Renal cortex interstitium (tissue), 15 donors: ENCODE measurements at places on chromosomes 6 and 20.

DNA sequence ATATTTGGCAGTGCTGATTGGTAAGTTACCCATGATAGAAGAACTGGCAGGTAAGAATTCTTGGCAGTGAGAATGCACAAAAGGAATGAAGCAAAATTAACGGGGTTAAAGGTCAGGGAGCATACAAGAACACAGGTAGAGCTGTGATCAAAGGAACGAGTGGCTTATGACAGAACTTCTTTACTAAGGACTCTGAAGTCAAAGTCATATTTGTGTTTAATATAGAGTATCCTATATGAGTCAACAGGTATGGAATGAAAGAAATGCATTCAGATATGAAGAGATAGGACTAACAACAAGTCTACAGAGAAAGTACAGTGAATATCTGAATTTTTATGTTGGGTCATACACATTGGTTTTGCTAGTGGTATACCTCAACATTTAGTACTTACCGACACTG, 209.0 kb upstream of the CITED2 start:
- no peak for DNase-seq

- DNase-seq, result no peak
These were observed 34.9 kb downstream of the PIGU start for GRCh38 chr20:34642009-34642408.

GRCh38 chr6:170233286-170234205, 57.3 kb downstream of the DLL1 start:
- DNase-seq, result no peak

- DNase-seq, result no peak
These were observed 20.8 kb downstream of the MOXD1 start for GRCh38 chr6:132380358-132381029.

- DNase-seq, result no peak
These were observed 26.7 kb downstream of the PKIG start for GRCh38 chr20:44609006-44609515.

GRCh38 chr6:7335519-7335918, 22.5 kb upstream of the SSR1 start:
- DNase-seq, result no peak

- no peak for DNase-seq
These were observed 140.5 kb upstream of the CST7 start for GRCh38 chr20:24808616-24809015.

GRCh38 chr6:44590471-44590870, 203.0 kb downstream of the CDC5L start:
- DNase-seq, result no peak

- no peak for DNase-seq
These were observed 51.5 kb downstream of the CEBPB start for GRCh38 chr20:50242178-50242514.

GRCh38 chr20:48019940-48020339, 234.7 kb upstream of the SULF2 start:
- DNase-seq, result no peak

DNA sequence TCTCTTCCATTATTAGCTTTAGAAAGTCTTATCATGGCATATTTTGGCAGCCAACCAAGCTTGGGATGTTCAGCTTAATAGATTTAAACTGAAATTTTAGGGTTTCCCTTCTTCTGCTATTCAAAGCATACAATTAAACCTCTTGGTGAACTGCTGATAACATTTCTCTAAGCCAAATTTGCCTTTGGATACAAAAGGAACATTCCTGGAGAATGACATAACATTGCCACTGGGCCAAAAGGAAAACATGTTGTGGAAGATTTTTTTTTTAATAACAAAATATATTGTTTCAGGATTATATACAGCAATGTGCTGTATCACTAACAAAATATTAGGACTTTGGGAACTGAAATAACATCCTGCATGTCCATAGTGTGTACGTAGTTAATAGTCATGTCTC, 215.1 kb upstream of the TBX18 start:
- DNase-seq, result no peak

DNA sequence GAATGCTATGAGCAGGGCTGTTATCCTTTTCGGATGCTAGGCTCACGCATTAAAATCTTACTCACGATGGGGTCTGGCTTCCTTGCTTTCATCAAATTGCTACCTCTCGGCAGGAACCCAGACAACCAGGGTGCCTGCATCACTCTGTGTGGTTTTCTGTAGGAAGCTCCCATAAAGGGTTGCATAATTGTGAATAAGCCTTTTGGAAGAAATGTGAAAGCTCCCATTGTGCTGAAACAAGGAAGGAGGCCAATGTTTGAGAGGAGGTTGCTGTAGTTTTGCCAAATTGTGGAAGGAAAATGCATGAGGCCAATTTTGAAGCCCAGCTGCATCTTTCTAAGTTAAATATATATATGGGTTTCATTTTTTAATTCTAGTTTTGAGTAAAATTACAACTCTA, 615.5 kb downstream of the C6orf118 start:
- no peak for DNase-seq

- no peak for DNase-seq
These were observed 47.9 kb upstream of the CITED2 start for GRCh38 chr6:139422105-139423036.

GRCh38 chr6:21321076-21321475, 272.5 kb upstream of the SOX4 start:
- DNase-seq, result no peak

- DNase-seq, result no peak
These were observed 144.7 kb downstream of the SCML4 start for GRCh38 chr6:107679457-107679856.

- DNase-seq, result peak; percentile 61
These were observed 17.5 kb downstream of the LEMD2 start for GRCh38 chr6:33771146-33772081.

- no peak for DNase-seq
These were observed 50.6 kb downstream of the LAMA4 start for GRCh38 chr6:112203577-112204349.

DNA sequence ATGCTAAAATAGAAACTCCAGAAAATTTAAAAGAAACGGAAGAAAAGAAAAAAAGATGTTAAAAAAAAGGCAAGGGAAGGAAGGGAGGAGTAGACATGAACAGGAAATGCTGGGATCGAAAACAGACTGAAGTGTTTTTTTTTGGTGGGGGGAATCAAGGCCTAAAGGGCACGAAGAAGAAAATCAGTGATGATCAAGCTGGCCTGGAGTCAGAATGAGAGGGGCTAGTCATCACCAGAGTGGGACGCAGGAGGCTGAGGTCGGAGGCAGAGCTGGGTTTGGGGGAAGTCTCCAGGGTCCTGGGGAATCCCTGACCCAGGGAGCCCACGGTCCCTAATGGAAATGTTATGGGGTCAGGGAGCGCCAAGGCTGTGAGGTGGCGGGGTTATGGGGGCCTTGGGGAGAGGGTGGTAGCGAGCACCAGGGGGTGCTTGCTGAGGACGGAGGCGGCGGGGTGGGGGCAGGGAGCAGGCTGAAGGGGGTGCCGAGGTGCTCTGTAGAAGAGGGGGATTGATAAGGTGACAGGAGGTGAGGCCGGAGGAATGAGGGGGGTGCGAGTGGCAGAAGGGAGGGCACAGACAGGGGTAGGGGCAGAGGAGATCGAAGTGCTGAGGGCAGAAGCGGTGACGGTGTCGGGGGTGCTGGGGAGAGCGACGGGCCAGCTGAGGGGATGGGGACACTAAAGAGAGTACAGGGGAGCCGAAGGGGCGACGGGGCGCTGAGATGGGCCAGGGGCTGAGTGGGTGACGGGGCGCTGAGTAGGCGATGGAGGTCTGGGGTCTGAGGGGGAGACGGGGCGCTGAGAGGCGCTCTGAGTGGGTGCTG, 684 bp downstream of the ZNFX1 start:
- no peak for DNase-seq

- no peak for DNase-seq
These were observed 80.9 kb upstream of the PHACTR2 start for GRCh38 chr6:143596866-143597265.

DNA sequence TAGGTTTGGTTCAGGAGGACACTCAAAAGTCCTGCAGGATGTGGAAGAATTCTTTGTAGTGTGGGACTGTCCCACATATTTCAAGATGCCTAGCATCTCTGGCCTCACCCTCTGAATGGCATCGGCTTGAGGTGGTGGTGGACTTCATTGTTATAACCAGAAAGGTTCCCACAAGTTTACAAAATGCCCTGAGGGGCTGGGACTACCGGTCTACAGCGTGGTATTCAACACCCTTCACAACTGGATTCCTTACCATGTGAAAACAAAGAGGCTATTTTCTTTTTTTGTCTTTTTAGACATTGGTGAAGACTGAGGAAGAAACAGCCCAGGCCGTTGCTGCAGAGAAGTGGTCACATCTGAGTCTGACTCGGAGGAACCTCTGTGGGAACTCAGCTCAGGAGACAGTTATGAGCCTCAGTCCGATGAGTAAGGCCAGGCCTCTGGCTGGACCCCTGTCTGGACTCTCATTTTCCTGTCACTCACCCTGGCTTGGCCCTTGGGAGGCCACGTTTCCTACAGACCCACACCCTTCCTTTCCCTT, 15.2 kb downstream of the PGBD1 start:
- DNase-seq, result no peak

- no peak for DNase-seq
These were observed 31.8 kb upstream of the PDE7B start for GRCh38 chr6:135819665-135820064.

GRCh38 chr6:45712786-45713185, 302.9 kb downstream of the CLIC5 start:
- no peak for DNase-seq

GRCh38 chr20:54134445-54135220, 39.2 kb downstream of the CYP24A1 start:
- no peak for DNase-seq

DNA sequence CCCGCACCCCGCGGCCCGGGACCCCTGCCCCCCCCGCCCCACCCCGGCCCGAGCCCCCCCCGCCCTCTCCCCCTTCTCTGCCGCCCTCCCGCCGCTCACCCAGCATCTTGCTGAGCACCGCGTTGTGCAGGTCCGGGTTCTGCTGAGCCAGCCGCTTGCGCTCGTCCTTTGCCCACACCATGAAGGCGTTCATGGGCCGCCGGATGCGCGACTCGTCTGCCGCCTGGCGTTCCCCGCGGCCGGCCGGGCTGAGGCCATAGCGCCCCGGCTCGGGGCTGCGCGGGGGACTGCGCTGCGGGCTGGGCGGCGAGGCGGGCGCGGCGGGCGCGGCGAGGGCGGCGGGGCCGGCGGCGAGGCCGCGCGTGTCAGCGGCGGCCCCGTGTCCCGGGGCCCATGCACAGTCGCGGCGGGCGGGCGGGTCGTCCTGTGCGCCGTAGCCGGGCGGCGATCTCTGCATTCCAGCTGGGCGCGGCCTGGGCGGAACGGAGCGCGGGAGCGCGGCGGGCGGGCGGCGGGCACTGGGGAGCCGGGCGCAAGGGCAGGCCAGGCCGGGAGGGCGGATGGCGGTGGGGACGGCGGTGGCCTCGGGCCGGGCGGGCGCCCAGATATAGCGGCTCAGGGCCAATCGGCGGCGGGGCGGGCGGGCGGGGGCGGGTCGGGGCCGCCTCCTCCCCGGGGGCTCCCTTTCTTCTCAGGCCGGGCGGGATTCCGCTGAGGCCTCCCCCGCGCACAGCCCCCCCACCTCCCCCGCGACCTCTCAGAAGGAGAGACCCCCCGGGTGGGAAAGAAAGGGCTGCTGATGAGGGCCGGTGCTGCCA, at the start of gene SOX18:
Gene SOX18 (minus strand): TSS at position 580 of the 818 bp plus-strand sequence. CDS start 123 bp downstream, at position 457.
- DNase-seq, result no peak

DNA sequence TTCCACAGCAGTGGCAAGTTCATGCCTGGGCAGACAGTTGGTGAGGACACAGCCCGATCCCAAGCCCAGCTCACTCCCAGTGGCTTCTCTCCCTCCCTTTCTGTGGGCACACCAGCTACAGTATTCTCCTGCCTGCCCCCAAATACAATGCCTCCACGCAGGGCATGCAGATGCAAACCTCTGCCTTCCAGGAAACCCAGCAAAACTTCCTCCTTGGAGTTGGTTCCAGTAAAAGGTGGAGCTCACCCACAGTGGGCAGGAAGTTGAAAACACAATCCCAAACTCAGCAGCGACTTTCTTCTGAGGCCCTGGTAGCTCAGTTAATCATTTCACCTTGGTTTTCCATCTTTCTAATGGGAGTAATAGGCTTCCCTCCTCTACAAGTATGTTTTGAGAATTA, 93.7 kb downstream of the LY86 start:
- no peak for DNase-seq

- no peak for DNase-seq
These were observed 82.6 kb upstream of the BMP5 start for GRCh38 chr6:55957961-55958422.

GRCh38 chr6:36099869-36100483, 30.3 kb upstream of the MAPK13 start:
- no peak for DNase-seq

DNA sequence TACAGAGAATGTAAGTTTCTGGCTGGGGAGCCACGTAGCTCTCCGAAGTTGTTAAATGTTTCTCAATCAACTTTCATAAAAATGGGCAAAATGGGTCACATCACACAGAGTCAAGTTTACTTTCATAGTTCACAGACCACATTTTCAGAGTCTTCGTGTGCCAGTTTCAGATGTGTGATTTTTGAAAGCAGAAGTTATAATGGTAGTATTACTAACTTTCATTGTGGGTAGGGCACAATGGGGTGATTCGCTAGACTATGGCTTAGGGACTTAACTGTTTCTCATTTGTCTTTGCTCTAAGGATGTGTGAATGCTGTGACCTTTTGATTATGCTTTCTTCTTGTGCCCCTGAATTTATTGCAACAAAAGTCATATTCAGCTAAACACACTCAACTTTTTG, 109.0 kb upstream of the SUPT3H start:
- DNase-seq, result no peak

DNA sequence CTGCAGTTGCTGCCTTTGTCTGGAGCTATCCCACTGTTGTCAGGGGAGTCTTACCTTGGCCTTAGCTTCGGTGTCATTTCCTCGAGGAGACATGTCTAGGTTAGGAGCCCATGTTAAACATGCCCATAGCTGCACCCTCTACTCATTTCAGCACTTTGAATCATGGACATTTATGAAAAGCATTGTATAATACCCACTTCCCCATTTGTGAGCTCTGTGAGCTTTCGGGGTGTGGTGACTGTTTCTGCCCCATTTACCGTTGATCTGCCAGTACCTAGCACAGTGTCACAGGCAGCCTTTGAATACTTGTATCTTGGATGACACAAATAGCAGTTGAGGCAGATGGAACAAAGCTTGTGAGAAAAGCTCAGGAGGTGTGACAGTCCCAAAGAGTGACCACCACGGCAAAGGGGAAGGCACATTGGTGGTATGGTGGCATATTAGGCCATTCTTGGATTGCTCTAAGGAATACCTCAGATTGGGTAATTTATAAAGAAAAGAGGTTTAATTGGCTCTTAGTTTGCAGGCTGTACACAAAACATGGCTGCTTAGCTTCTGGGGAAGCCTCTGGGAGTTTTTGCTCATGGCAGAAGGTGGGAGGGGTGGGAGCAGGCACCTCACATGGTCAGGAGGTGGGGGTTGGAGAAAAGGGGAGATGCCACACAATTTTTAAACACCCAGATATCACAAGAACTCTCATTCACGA, 42.0 kb downstream of the JARID2 start:
- DNase-seq, result no peak

- DNase-seq, result no peak
These were observed 88.5 kb downstream of the KIZ start for GRCh38 chr20:21214431-21214830.

DNA sequence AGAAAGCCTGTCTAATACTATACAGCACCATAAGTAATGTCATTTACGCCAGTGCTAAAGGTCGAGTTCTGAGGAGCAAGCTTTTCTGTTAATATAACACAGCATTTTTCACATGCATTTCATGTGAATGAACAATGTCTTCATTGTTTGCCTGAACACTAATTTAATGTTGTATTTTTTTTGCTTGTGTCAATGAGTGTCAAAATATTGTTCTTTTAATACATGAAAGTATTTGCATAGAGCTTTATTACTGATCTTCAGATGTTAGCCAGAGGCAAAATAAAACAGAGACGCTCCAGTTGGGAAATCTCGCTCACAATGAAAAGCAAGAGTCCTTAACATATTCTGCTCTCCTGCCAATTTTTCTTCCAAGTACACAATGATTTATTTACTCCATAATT, 151.8 kb downstream of the FOXC1 start:
- DNase-seq, result no peak
